ENCODE measurements at places on chromosomes 13 and 19.

DNA sequence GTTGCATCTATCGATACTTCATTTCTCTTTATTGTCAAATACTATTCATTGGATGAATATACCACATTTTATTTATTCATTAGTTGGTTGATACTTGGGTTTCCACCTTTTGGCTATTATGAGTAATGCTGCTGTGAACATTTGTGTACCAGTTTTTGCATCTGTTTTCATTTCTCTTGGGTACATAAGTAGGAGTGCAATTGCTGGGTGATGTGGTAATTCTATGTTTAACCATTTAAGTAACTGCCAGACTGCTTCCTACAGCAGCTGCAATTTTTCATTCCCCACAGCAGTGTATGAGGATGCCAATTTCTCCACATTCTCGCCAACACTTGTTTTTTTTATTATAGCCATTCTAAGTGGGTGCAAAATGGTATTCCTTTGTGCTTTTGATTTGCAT is 2.6 kb downstream of the KCNJ14 start:
- no peak for DNase-seq

DNA sequence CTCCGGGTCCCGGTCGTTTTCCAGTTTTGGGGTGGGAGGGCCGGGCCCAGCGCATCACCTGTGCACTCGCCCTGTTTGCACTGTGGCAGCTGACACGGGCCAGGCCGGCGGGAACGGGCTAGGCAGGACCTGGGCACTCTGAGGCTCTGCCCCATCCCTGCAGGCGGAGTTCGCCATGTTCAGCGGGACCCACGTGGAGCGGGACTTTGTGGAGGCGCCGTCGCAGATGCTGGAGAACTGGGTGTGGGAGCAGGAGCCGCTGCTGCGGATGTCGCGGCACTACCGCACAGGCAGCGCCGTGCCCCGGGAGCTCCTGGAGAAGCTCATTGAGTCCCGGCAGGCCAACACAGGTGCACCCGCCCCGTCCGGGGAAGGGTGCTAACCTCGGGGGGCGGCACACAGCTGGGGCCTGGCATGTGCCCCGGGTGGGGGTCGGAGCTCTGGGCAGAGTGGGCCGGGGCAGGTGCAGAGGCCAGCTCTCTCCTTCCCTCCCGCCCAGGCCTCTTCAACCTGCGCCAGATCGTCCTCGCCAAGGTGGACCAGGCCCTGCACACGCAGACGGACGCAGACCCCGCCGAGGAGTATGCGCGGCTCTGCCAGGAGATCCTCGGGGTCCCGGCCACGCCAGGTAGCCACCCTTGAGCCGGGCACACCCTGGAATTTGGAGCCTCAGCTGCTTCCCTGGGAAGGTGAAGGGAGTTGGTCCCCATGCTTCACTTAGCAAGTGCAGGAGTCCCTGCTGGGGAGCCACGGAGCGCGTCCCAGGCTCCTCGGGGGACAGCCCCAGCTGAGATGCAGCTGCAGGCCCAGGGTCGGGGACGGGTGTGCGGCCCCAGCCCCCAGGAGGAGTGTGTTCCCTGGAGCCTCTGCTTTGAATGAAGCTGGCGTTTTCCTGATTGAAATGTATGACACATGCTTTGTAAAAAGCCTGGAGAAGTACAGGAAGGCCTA is 9.3 kb upstream of the ZNF554 start:
- DNase-seq: no peak

- DNase-seq: no peak
These were observed 12.6 kb downstream of the JOSD2 start for GRCh38 chr19:50498219-50499056.

DNA sequence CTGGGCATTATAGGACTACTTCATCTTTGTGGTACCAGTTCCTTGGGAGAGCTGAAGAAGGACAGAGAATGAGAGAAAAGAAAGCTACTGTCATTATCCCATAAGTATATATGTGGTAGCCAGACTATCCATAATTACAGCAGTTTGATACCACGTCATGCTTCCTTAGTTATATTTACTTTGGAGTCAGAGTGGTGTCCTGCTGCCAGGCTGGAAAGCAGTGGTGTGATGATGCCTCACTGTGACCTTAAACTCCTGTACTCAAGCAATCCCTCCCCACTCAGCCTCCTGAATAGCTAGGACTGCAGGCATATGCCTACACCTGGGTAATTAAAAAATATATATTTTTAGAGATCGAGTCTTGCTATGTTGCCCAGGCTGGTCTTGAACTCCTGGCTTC is 57.8 kb downstream of the WTIP start:
- no peak for DNase-seq

DNA sequence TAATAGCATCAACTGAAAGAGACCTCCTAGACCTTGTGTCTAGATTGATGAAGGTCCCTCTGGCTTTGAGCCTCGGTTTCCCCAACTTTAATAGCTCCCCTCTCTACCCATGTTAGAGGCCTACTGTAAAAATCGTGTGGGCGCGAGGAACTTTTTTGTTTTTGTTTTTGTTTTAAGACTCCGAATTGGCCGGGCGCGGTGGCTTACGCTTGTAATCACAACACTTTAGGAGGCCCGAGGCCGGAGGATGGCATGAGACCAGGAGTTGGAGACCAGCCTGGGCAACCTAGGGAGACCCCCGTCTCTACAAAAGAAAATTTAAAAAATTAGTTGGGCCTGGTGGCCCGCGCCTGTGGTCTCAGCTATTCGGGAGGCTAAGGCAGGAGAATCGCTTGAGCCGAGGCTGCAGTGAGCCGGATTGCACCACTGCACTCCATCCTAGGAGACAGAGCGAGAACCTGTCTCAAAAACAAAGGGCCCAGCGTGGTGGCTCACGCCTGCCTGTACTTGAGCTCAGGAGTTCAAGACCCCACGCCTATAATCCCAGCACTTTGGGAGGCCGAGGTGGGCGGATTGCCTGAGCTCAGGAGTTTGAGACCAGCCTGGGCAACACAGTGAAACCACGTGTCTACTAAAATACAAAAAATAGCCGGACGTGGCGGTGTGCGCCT is 858 bp upstream of the PPP6R1 start:
- peak; percentile 17 for DNase-seq

GRCh38 chr19:14774373-14774772 is 4.0 kb downstream of the ADGRE2 start:
- no peak for DNase-seq

GRCh38 chr19:29587059-29587458 is 19.0 kb upstream of the POP4 start:
- DNase-seq: no peak

- DNase-seq: no peak
These were observed 1.8 kb upstream of the CYP4F11 start for GRCh38 chr19:15936173-15936572.

- no peak for DNase-seq
These were observed 203.8 kb downstream of the ATP8A2 start for GRCh38 chr13:25575562-25575961.

GRCh38 chr13:85140192-85140591 is 659.0 kb downstream of the SLITRK6 start:
- no peak for DNase-seq

GRCh38 chr19:35269438-35270117 is 816 bp downstream of the USF2 start:
- peak; percentile 83 for DNase-seq

- DNase-seq: peak; percentile 22
These were observed 883 bp downstream of the NPHS1 start for GRCh38 chr19:35851213-35852028.

- DNase-seq: no peak
These were observed 2.4 kb downstream of the KANK2 start for GRCh38 chr19:11194656-11195558.

GRCh38 chr19:55462722-55463121 is 1.3 kb upstream of the ISOC2 start:
- no peak for DNase-seq

GRCh38 chr13:113869263-113869662 is 5.4 kb upstream of the GAS6 start:
- no peak for DNase-seq

DNA sequence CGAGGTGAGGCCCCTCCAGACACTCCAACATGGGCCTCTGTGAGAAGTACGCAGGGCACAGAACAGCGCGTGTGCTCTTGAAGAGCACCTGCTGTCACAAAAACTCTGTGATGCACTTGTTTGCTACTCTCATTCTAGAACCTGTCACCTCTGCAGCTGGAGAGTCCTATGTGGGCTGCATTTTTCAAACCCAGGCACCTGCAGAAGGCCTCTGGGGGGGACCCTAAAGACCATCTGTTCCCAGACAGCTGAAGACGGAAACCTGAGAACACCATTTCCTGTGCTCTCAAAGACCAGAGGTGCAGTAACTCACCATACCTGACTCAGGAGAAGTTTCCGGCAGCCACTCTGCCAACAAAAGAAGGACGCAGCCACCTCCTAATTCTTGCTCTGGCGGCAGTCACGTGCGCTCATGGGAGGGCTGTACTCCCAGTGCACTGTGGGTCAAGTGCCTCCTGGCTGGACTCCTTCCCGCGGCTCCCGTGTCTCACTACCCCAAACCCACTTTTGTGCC is 28.1 kb downstream of the RANBP3 start:
- DNase-seq: peak; percentile 54

DNA sequence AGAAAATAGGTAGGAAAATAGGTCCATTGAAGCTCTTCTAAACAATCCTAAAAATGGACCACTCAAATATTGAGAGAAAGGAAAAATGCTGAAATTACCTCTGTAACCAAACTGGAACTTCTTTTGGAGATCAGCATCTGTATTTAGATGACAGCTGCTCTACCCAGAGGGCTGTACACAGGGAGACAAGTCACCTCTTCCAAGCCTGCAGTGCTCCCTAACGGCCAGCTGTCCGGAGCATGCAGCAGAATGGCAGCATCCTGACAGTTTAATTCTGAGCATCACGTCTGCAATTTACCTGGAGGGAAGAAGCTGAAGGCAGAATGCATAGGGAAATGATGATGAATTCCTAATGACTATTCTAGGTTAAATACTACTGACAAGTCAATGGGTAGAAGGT is 62.8 kb upstream of the DIAPH3 start:
- no peak for DNase-seq

DNA sequence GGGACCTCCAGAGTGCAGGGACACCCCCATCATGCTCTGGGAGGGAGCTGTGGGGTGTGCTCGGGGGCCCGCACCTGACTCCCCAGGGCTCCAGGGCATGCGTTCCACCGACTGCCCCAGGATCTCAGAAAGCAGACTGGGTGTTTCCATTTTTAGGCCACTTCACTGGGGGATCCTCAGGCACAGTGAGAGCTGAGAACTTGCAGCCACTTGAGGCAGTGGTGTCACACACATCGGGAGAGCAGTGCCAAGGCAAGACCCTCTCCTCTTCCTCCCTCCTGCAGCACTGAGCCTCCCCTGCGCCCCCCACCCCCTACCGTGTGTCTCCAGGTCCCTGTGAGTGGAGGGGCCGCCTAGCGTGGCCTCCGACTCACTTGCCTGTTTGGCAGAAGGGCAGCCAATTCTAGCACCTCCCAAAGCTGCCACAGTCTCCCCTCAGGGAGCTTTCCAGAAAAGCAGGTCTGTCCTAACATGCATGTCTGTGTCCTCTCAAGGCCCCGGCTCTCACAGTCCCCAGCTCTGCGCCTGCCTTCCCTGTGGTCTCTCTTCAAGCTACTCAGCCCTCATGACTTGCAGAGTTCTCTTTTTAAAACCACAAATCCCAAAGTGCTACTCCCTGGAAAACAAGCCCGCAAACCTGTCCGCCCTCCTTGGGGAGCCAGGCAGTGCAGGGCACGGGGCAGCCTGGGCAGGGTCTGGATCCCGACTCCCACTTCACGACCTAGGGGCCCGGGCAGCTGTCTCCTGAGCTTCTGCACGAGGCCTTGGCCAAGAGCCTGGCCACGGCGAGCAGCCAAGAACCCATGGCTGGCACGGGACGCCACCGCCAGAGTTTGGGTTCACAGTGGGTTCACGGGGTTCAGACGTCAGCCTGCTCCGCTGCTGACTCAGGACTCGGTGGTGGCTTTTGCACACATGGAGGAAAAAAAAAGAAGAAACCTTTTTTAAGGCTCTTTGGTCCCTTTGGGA is 94.1 kb downstream of the STK24 start:
- DNase-seq: no peak

GRCh38 chr19:5607318-5608275 is 15.0 kb downstream of the SAFB2 start:
- no peak for DNase-seq

DNA sequence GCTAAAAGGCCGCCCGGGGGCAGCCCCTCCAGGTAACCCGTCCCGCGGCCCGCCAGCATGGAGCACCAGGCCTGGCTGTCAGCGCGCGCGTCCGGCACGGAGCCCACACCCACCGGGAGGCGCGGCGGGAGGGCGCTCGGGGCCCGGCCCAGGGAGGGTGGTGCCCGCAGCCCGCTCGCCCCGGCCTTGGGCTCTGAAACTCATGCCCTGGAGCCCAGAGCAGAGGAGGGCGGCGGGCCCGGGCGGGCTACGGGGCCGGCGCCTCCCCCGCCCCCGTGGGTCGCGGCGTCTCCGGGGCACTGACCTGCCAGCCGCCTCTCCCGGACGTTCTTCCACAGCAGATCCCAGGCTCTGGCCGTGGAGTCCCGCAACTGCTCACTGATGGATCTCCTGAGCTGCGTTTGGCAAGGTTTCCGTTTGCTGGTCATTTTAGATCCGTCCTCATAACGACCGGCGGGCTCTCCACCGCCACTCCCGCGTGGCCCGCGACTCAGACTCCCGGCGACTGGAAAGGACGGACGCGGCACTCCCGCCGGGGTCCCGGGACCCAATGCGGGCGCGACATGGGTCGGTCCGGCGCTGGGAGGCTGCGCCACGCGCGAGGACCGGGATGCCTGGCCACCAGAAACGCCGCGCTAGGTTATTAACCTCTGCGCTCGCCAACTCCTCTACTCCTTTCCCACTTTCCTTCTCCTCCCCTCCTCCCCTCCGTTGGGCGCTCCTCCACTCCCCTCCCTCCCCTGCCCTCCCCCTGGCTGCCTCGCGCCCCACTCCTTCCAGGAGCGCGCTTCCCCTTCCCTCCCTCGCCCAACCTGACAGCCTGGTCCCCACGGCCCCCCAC is 64.7 kb upstream of the STARD13 start:
- no peak for DNase-seq

DNA sequence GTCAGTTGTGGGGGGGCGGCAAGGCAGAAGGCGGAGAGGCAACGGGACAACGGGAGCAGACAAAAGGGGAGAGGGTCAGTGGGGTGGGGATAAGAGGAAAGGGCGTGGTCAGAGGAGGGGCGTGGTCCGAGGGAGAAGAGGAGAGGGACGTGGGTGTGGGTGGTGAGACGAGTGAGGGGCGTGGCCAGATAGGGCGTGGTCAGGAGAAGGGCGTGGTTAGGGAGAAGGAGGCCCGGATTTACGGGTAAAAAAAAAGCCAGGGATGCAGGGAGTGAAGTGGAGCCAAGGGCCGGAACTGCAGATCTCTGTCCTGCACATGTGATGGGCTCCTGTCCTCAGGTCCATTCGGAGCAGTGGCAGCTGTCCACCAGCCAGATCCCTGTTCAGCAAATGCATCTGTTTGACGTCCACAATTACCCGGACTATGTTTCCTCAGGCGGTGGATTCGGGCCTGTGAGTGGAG is 21.5 kb downstream of the CPT1C start:
- DNase-seq: no peak

- no peak for DNase-seq
These were observed 67.2 kb downstream of the UQCRFS1 start for GRCh38 chr19:29145756-29146155.
